ENCODE measurements at places on chromosomes 11 and 22. TPM values are rescaled to one million over a fixed set of nuclear protein-coding genes. Genes with fewer than 3 reads are reported as not detected.

GRCh38 chr22:35517207-35517606, 23.4 kb upstream of the RASD2 start:
- DNase-seq, result no peak

DNA sequence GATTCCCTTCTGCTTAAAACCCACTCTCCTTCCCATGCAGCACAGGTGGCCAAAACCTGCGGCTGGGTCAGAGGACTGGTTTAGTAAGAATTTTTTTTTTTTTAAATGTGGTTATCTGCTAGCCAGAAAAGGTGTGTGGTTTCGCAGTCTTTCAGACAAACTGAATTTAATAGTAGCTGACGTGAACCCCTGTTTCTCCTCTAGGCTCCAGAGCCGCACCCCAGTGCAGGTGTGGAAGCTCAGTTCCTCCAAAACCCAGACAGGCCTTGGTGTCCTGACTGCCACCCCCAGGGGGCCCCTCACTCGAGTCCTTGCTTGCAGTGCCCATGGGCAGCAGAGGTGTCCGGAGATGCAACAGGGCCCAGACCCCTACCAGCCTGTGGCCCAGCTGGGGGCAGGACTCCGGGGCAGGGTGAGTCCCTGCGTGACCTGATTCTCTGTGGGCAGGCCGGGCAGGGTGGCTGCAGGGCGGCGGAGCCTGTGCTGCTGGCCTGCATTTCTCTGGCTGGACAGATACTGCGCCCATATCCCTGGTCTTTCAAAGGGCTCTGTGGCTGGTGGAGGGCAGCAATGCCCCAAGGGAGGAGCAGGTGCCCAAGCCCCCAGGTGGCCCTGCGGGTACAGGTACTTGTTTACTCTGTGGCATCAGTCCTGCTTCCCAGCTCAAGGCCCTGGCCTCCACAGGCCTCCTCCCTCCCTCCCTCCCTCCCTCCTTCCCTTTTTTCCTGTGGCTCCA, 15.2 kb downstream of the KCNQ1 start:
- peak; percentile 78 for DNase-seq

Gene IGSF9B
- total RNA-seq, result 1.6 TPM

- no peak for DNase-seq
Measured at GRCh38 chr11:74011360-74012073, 2.6 kb upstream of the UCP3 start.

Gene HBB
- 56.8 TPM for total RNA-seq

Data from upper lobe of left lung (tissue), 6 donors.